Muscle of arm (tissue), 14 donors: ENCODE measurements at places on chromosomes 1 and 21.

DNA sequence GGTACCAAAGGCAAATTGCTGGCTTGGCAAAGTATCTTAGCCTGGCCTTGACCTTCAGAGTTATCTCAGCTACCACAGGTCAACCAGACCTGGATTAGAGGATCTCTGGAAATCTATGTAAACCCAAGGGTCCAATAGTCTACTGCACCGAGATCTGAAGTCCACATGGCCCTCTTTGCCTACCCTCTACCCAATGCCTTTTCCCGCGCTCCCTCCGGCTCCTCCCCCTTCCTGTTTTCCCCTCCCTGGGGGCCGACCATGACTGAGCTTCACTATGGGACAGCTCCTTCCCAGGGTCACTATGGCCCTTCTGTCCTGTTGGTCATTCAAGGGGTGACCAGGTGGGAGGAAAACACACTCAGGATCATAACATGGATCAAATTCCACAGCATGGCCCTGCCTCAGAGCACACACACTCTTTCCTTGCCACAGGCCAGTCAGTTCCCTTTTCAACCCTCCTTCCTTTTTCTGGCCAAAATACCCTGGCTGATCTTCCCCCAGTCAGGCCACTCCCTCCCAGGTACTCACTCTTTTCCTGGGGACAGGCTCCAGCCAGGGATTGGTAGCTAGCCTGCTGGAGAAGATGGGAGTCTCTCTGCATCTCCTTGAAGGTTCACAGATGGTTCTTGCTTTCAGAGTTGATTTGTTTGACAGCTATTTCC is 19.1 kb upstream of the TMEM183A start:
- no peak for DNase-seq

GRCh38 chr1:23591460-23592208 is 32.3 kb upstream of the ID3 start:
- DNase-seq = no peak

GRCh38 chr1:26290122-26290881 is 10.4 kb downstream of the SH3BGRL3 start:
- no peak for DNase-seq

GRCh38 chr1:9316080-9316444 is 23.4 kb downstream of the SPSB1 start:
- DNase-seq = no peak

- no peak for DNase-seq
These were observed 83.8 kb downstream of the SETD4 start for GRCh38 chr21:35976481-35976880.

- DNase-seq = no peak
These were observed 8.1 kb downstream of the PAQR7 start for GRCh38 chr1:25867210-25867991.

GRCh38 chr1:20323613-20323920 is 32.9 kb downstream of the VWA5B1 start:
- no peak for DNase-seq

DNA sequence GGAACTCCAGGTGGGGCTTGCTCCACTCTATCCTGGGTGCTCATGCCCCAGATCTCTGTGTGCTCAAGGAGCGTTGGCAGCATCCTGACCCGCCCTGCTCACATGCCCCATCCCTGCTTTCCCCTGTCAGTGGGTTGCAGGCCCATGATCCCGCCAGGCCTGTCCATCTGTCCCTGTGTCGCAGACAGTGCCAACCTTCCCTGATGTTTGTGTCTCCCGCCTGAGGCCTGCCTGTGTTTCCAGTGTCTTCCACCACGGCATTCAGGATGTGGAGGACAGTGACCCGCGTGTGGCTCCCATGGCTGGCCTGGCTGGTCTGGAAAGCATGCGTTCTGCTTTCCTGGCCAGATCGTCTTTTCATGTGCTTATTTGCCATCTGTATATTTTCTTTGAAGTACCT is 82.9 kb downstream of the PCBP3 start:
- no peak for DNase-seq

- DNase-seq = no peak
These were observed 3934.3 kb downstream of the SRGAP2C start for GRCh38 chr1:125119024-125119441.

DNA sequence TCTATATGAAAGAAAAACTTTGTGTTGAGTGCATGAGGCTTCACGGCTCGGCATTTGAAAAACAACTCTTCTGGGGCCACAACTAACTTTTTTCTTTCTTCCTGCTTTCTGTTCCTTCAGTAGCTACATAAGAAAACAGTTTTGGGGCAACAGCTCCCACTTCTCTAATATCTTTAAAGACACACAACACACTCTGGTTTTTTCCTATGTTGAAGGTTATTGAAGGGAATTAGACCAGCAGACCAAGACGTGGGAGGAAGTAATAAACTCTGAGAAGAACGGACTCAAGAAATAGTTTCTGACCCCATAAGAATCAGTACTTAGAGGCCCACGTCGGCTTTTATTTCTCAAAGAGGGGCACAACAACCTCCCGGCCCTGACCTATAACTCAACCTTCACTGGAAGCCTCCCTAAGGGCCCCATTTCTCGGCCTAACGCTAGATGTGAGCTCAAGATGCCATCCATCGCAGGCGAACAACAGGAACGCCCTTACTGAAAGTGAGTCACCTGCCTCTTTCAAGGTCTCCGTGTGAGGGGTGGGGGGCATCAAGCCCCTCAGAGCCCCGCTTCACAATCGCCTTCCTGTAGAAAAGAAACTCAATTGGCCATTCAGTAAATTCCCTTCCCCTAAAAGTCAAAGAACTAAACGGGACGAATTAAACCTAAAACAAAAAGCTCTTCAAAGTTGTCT is 844 bp downstream of the ZMYM6 start:
- peak; percentile 15 for DNase-seq

DNA sequence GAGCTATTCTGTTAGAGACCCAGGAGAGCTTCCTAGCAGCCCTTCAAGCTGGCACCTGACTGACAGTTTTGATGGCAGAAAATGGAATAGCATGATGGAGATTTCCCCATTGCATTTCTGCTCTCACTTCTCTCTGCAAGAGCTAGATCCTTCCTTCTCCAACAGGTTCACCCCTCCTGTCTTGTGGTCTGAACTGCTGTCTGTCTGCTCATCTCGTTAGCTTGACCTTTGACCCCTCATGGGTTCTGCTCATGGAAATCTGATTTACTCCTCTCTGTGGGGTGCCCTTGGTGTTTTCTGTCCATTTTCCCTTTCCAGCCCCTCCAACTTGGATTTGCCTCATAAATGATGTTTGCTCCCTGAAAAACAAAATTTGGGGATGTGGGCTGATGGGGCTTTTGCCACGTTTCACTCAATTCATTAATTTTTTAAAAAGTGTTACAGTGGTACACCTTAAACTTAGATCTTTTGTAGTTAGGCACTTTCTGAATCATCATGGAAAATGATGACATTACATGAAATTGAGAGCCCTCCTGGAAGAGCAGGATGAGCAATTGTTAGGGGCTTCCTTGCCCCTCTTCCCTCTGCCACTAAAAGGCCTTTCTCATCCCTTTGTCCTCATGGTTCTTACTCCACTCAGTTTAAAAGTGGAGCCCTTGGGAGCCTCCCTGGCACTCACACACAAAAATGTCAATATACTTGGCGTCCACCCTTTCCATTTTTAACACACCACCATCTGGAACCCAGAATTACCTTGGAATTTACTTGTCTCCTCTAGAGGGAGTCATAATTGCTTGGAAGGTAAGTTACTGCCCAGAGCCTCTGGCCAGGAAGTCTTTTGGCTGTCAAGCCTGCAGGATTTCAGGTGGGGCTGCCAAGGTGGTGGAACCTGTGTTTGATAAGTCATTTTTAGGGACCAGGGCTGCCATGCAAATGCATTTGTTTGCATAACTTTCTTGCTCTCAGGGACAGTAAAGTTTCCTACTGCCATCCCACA is 31.9 kb upstream of the IL19 start:
- no peak for DNase-seq

DNA sequence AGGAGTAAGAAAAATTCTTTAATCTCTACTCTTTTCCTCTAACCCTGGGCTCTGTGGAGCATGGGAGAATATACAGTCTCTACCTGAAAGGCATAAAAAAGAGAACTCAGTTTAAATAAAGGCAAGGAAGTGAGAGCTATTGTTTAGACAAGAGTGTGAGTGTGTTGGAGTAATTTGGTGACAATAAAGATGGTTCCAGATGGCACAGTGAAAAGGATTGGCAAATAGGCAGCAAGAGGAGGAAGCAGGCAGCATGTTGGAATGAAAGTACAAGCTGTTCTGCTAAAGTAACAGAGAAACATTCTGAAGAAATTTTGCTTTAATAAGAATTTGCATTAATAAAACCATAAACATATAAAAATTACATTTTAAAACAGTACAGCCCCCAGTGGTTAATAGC is 163.4 kb downstream of the DNM3 start:
- no peak for DNase-seq

GRCh38 chr1:26493267-26493666 is 21.0 kb downstream of the HMGN2 start:
- DNase-seq = no peak

DNA sequence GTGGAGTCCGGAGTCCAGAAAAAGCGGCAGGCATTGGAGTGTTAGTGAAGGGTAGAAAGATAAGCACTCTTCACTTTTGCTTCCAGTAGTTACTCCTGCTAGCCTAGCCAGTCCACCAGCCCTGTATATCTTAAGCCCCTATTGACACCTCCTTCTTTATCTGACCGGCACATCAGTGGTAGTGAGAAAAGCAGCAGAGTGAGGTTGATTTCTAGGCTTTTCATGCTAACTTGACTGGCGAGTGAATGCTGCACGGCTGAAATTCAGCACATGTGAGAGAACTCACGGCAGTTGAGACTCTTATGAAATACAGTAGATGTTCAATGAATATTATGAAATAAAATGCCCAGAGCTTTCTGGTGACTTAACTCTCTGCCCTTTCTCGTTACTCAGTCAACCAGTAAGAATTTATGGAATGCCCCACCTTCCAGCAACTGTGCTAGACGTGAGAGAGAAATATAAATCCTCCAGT is 128.2 kb downstream of the CACHD1 start:
- no peak for DNase-seq
